Nephron progenitor cell (in vitro differentiated cells): ENCODE measurements at places on chromosomes 11 and 22.

- DNase-seq, result no peak
Measured at GRCh38 chr22:39868741-39869140, 24.8 kb downstream of the ENTHD1 start.

GRCh38 chr11:64891215-64891848, 12.9 kb upstream of the EHD1 start:
- no peak for DNase-seq

DNA sequence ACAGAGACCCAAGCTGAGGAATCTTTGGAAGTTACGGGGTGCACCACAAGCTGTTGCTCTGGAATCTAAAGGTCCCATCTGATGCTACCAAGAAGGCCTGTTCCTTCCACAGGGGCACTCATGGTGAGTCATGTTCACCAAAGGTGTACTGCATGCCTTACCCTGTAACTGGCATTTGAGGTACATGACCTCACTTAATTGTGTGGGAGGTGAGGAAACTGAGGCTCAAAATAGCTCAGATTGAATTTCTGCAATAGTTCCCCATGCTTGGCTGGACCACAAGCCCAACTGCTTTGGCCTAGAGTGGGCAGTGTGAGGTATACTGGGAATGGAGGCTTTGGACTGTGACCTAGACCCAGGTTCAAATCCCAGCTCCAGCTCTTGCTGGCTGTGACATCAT, 8.2 kb downstream of the MTFP1 start:
- no peak for DNase-seq

DNA sequence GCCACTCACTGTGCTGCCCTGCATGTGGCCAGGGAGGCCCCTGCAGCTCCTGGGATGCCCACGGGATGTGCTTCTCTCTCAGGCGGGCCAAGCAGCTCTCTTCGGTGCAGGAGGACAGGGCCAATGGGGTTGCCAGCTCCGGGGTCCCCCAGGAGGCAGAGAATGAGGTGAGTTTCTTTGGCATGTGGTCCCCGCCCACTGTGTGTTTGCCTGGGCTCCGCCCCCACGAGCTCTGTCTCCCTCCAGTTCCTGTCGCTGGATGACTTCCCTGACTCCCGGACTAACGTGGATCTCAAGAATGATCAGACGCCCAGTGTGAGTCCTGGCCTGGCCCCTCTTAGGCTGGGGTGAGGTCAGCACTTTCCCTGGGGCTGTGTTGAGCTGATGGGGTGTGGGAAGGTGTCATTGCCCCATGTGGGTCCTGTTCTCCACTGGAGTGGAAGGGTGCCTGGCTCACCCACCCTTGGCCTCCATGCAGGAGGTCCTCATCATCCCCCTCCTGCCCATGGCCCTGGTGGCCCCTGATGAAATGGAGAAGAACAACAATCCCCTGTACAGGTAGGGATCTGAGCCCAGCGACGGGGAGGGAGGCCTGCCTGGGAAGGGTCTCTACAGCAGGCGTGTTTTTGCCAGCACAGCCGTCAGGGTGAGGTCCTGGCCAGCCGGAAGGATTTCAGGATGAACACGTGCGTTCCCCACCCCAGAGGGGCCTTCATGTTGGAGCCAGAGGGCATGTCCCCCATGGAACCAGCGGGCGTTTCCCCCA, 7.7 kb downstream of the SCO2 start:
- DNase-seq, result no peak

- no peak for DNase-seq
Measured at GRCh38 chr11:70583781-70584218, 185.5 kb downstream of the CTTN start.

- DNase-seq, result no peak
Measured at GRCh38 chr11:120601536-120601935, 90.0 kb downstream of the GRIK4 start.

DNA sequence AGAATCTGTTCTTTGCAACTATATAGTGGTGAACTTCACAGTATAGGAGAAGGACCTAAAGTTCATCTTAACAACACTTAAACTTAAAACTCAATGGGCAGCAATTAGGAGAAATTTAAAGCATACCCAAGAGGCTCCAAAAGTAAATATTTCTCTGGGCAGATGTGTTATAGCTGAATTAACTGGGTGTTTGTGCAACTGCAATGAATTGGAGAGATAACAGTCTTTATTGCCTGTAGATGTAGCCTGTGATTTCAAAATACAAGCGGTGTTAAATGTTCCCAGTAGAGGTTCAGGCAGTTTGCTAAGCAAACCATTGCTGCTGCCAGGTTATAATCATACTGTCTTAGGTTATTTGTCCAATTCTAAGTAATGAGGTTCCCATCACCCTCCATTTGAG, 294.1 kb upstream of the MTNR1B start:
- no peak for DNase-seq

DNA sequence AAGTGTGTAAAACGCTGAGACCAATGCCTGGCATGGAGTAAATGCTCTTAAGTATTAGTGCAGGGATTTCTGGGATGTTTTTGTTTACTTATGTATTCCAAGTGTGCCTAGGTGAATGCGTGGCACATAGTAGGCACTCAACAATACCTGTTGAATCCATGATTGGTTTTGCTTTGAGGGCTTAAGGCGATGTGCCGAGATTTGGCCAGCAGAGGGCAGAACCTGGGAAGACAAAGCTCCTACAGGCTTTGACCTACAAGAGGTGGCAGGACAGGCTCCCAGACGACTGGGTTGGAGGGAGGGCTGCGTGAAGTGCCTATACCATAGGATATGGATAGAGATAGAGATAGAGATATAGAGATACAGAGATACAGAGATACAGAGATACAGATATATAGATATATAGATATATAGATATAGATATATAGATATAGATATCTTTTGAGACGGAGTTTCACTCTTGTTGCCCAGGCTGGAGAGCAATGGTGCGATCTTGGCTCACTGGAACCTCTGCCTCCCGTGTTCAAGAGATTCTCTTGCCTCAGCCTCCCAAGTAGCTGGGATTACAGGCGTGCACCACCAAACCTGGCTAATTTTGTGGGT, 13.9 kb downstream of the KCNE3 start:
- DNase-seq, result peak; percentile 72

GRCh38 chr22:22403771-22404170, 104.8 kb downstream of the ZNF280B start:
- no peak for DNase-seq

GRCh38 chr11:117720061-117720511, 76.9 kb downstream of the DSCAML1 start:
- DNase-seq, result no peak

- peak; percentile 71 for DNase-seq
Measured at GRCh38 chr11:125874556-125875124, 12.8 kb upstream of the HYLS1 start.

GRCh38 chr22:25777870-25778269, 35.9 kb downstream of the MYO18B start:
- no peak for DNase-seq

DNA sequence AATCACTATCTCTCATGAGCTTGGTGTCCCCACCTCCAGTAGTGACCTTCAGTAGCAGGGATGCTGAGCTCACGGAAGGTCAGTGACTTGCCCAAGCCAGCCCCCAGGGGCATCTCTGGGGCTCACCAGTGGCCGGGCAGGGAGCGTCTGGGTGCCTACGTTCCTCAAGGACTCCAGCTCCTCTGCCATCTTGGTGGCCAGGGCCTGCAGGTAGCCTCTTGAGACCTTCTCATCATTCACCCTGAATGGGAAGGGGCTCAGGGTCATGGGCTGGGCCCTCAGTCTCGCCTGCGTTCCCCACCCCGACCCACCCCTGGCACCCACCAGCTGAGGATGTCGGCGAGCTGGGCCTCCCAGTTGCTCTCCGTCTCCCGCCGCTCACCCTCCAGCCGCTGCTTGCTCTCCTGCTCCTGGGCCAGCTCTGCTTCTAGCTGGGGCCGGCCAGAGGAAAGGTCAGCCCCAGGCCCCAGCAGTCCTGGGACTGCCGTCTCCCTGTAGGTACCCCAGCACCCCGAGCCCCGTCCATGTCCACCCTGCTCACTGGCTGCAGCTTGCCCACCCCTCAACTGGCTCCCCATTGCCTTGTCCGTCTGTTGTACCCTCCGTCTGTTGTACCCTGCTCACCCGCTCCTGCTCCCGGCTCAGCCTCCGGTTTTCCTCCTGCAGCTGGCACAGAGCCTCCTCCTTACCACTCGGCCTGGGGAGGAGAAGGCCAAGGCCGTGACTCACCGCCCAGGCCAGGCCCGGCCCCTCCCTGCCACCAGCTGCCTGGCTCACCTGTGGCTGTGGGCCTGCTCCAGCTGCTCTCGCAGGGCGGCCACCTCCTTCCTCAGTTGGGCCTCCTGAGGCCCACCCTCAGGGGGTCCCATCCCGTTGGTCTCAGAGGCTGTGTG, 9.5 kb downstream of the CDC42BPG start:
- no peak for DNase-seq

DNA sequence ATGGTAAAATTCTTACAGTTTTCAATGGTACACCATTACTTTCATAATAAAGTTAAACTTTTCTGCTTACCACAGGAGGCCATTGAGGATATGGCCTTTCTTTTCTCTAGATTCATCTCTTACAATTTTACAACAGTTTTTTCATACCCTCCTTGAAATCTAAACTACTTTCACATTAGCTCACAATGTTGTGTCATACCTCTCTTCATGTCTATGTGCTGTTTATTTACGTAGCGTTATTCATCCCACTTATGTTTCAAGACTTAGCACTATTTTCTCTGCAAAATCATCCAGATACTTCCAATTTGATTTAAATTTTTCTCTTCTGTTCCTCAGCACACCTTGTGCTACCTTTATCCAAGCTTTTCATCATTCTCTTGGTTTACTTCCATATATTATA, 123.3 kb downstream of the METTL15 start:
- no peak for DNase-seq

- DNase-seq, result peak; percentile 77
Measured at GRCh38 chr11:46238078-46238966, 39.1 kb upstream of the CREB3L1 start.

DNA sequence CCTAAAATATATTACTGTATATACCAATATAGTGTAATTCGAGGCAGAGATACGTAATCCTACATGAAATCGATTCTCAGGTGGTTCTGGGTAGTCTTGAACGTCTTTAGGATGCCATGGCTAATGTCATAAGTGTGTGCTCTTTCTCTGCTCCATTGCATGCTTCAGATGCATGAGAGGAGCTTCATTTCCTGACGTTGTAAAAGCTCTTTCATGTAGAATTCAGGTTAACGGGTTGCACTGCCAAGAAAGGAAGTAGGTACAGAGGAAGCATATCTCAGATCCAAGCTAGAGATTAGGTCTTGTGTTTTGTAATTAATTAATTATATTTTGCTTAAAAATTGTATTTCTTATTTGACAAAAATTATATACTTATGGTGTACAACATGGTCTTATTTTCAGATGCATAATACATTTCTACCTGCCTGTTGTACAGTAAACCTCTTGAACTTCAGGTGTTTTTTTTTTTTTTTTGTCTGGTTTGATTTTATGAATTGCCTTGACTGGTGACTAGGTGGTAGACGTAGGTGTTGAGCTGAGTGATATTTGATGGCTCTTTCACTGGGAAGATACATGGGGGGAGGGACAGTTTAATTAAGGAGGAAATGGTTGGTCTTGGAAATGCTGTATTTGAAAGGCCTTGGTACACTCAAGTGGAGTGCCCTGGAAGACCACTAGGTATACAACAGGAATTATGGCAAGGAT, 9.3 kb downstream of the NUP50 start:
- no peak for DNase-seq

DNA sequence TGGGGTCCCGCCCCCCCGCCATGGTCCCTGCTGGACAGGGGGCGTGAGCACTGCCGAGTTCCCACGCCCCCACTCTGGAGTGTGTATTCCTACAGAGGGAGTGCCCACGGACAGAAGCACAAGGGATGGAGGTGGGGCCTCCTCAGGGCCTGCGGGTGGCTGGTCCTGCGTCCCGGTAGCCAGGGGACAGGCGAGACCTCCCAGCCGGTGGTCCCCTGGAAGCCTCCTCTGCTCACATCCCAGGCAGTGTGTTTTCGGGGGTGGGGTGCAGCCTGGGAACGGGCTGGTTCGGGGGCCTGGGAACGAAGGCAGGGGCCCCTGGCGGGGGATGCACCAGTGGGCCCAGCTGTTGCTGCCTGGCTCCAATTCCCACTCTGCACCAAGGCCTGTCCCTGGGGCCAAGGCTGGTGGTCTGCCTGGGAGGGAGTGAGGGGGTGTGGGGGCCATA, 16.1 kb downstream of the GP1BB start:
- DNase-seq, result no peak

GRCh38 chr11:66106786-66107599, 36.9 kb downstream of the PACS1 start:
- DNase-seq, result no peak

- DNase-seq, result no peak
Measured at GRCh38 chr11:34476849-34477248, 36.7 kb downstream of the ELF5 start.

DNA sequence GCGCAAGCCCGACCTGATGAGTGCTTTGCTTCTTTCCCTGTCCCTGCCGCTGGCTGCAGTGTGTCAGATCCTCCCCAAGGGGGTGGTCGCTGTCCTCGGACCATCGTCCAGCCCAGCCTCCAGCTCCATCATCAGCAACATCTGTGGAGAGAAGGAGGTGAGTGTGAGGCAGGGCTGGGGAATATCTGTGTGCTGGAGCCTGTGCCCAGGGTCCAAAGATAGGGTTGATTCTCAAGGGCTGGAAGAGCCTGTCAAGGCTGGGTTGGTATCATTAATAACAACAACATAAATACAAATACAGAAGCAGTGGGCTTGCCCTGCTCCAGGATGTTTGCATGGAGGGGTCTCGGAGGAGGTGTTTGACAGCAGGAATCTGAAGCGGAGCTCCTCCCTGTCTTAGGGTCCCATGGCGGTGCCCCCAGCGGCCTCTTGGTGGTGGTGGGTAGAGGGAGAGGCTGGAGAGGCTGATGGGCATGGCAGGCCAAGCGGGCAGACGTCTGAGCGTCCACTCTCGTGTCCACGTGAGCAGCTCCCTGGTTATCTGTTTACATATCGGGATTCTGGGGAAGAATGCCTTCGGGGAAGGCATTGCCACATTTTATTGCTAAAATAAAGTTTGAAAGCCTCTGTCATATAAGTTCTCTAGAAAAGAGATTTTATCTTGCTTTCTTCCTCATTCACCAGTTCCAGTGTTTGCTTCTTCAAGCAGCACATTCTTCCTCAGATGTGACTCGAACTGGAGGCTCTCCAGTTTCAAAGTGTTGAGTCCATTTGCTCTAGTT, 208.4 kb upstream of the TBCEL start:
- peak; percentile 35 for DNase-seq

DNA sequence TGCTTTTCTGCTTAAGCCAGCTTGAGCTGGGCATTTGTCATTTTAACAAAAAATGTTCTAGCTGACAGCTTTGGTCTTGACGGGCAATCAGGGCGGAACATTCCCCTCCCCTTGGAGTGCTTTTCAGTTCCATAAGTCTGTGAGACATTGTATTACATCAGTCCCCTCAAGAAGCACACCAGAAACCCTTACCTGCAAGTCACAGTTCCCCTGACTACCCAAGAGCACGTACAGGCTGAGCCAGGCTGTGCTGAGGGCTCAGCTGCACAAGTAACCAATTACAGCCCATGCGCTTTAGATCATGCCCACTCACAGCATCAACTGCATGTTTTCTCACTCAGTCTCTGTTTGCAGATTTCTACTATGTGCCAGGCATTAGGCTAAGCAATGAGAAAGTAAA, 19.1 kb downstream of the HIRA start:
- DNase-seq, result no peak

GRCh38 chr11:12893787-12894672, 115.1 kb upstream of the RASSF10 start:
- peak; percentile 78 for DNase-seq

GRCh38 chr22:19036523-19037273, 85.5 kb downstream of the DGCR2 start:
- no peak for DNase-seq

- DNase-seq, result no peak
Measured at GRCh38 chr11:65559951-65560537, 1.9 kb upstream of the LTBP3 start.
